CD4-positive, alpha-beta T cell treated with Interferon alpha-2 for 1 hour (primary cell): ENCODE measurements at places on chromosomes 5 and 9.

GRCh38 chr9:92151691-92152393, 36.6 kb upstream of the SPTLC1 start:
- DNase-seq, result no peak

DNA sequence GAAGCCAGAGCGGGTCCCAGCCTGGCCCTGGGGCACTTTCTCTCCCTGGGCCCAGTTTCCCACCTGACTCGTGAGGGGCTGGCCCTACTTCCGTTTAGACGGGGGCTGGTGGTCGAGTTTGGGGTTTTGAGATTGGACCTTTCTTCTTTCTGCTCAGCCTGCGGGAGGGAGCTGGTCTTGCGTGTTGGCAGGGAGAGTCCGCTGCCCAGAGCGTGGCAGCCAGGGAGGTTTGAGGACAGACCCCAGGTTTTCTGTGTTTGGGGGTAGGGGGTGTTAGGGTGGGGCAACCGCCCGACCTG, 6.0 kb upstream of the PITX1 start:
- no peak for DNase-seq

- DNase-seq, result no peak
Observed at GRCh38 chr5:88877826-88878225, 5.2 kb downstream of the MEF2C start.

DNA sequence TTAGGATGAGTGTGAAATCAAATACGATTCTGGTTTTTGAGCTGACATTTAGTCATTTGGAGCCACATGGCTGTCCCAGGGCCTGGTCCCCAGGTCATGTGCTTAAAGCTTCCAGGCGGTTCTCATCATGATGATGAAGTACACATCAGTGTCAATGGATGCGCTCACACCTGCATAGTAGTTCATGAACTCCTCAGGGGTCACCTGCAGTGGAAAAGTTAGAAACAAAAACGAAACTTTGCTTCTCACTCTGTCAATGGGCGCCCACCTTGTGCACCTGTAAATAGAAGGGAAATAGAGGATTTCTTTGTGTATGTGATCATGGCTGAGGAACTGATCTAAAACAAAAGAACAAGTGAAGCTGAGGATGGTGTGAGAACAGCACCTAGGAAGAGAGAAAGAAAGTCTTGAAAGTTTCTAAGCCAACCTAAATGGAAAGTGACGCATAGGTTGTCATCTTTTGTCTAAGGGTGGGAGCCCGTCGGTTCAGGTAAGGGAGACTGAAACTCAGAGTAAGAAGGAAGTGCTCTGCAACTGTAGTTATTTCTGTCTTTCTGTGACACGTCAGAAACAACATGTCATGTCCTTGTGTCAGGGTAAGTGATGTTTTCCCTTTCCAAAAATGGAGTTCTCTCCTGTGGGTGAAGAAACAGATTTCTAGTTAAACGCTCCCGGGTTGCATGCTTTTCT, 33.8 kb downstream of the CAPSL start:
- no peak for DNase-seq

GRCh38 chr5:14914193-14914592, 42.6 kb upstream of the ANKH start:
- DNase-seq, result no peak

- no peak for DNase-seq
Observed at GRCh38 chr5:32163785-32164184, 10.3 kb downstream of the GOLPH3 start.

DNA sequence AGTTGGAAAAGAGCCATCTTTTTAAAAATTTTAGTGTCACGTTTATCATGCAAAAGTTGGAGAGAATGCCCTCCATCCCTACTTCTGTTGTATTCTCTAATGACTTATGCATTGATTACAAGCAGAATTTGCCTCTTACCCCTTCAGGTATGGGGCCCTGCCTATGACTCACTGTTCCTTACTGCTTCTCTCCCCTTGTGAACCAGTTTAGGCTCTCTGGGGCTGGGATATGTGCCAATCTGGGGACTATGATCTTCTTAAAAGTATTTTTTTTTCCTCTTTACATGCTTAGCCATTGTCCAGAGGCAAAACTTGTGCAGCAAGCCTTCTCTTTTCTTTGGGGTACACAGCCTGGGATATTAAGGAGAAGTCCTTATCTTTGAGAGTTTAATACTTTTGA, 37.4 kb downstream of the CAMK4 start:
- no peak for DNase-seq

DNA sequence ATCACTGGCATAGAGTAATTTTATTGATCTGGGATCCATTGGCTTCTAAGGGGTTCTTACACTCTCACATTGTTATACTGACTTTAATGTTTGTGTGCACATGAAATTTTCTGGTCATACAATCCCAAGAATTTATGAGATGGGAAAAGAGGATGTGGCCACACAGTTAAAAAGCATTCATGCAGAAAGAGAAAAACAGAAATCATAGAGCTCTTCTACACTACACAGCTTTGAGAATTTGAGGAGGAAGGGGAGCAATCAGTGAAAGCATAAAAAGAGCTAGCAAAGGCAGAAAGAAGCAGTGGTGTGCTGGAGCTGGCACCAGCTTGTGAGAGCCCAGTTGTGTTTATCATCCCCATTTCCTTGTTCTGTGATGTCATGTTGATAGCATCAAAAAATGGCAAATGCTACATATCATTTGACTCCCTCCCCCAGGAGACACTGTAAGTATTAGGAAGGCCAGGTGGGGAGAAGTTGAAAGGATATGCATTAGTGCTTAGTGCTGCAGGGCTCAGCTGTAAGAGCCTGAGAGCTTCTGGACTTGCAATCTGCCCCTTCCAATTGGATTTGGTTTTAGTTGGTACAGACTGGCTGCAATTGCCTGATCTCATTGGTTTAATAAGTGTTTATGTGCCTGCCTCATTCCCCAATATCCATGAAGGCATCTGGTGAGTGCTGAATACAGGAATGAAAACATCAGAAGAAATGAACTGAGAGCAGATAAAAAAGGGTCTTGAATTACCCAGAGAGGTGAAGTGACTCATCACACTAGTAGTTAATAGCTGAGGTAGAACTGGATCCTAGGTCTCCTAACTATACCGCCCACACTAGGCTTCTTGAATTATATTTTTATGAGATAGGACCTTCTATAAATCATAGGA, 30.9 kb downstream of the RHOBTB3 start:
- DNase-seq, result no peak

DNA sequence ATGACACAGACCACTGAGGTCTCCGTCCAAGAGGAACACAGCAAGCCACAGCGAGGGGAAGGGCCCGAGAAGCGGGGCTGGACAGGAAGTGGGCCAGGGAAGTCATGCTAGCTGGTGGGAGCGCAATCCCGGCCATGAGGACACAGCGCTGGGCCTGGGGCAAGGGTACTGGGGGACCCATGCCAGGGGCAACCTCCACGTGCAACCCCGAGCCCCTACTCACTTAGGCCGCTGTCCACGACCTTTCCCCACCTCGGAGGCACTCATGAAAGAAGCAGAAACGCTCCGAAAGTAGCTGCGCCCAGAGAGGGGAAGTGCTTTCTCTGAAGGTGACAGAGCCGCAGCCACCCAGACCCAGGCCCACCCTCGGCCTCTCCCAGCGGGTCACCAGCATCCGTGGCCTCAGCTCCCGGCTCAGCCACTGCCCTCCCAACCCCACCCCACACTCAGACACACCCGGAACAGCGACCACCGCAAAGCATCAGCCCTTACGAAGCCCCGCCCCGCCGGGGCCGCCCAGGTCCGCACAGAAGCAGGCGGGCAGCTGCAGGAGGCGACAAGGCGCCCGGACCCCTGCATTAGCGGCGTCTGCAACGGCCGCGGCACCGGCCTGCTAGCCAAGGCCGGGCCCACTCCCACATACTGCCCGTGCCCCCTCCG, 782 bp downstream of the BICD2 start:
- peak; percentile 33 for DNase-seq

DNA sequence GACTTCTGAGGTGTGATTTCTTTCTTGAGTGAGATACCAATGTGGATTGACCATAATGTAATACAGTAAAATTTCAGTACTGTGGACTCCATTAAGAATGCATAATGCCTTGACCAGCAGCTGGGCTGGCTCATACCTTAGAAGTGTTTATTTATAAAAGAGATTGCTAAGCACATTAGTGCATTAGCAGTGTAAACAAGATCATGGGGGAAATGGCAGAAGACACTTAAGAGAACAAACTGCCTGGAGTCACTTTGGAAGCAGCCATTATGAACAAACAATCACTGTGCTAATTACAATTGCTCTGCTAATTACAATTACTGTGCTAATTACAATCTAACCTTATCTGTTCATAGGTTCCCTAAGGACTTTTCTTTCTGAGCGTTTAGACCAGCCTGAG, 104.2 kb downstream of the TRIM32 start:
- DNase-seq, result no peak

GRCh38 chr5:514673-515072, 9.6 kb downstream of the SLC9A3 start:
- no peak for DNase-seq

DNA sequence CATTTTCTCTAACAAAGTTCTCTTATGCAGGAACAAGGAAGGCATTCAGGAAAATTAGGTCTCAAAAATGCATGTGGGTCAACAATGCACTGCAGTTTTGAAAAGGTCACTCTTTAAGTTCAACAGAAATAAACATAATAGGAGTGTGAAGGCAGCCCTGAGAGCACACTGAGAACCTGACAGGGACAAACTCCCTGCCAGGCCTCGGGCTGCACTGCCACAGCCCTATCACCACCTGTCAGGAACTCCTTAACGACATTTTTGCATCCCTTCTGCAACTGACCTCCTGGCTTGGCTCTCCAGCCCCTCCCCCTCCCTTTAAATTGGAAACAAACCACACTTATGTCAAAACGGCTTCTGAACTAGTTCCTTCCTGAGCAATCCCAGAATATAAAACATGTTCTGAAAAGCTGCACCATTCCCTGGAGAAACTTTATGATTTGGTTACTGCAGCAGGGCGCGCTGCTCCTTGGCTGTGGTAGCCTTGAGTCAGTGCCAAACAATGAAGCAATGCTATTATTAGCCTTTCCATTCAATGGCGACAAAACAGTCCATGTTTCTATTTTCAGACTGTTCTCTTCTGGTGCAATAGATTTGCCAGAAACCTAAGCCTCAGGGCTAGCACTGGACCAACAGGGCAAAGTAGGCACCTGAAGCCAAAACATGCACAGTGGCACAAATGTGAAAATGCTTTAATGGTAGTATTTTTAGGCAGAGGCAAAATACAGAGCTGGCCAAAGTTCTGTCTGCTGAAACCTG, 160.1 kb upstream of the ZNF608 start:
- DNase-seq, result no peak

- DNase-seq, result no peak
Observed at GRCh38 chr9:2610985-2611384, 10.6 kb upstream of the VLDLR start.

DNA sequence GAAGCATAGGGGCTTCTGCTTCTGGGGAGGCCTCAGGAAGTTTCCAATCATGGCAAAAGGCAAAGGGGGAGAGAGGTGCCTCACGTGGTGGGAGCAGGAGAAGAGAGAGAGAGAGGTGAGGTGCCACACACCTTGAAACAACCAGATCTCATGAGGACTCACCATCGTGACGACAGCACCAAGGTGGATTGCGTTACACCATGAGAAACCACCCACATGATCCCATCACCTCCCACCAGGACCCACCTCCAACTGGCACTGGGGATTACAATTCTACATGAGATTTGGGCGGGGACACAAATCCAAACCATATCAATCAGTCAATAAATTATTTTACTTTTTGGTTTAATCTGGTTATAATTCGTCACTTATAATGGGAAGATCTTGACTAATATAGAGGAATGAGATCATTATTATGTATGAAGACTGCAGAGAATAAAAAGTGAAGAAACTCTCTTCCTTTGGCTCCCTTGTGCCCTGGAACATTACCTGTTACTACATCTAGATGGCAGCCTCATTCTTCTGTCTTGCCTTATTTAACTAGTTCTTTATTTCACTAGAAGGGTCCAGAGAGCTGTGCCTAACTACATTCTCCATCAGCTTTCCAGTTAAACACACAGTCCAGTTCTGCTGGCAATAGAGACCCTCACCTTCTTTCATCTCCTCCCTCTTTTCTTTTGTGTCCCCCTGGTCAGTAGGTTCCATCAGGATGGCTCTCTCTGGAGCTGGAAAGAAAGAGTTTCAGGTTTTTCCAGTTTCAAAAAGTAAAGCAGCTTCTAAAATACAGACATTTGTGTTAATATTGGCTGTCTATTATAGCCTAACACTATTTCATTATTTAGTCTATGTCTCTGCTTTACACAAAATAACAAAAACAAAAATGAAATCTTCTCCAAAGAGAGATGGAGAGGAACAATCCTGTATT, 21.7 kb upstream of the SPINK7 start:
- DNase-seq, result no peak

GRCh38 chr9:75033791-75034473, 5.8 kb upstream of the CARNMT1 start:
- DNase-seq, result no peak

- DNase-seq, result no peak
Observed at GRCh38 chr9:126706698-126707053, 92.9 kb downstream of the LMX1B start.

GRCh38 chr9:3760031-3760430, 234.2 kb upstream of the RFX3 start:
- DNase-seq, result no peak

- DNase-seq, result no peak
Observed at GRCh38 chr9:74245866-74246497, 251.2 kb upstream of the RORB start.

DNA sequence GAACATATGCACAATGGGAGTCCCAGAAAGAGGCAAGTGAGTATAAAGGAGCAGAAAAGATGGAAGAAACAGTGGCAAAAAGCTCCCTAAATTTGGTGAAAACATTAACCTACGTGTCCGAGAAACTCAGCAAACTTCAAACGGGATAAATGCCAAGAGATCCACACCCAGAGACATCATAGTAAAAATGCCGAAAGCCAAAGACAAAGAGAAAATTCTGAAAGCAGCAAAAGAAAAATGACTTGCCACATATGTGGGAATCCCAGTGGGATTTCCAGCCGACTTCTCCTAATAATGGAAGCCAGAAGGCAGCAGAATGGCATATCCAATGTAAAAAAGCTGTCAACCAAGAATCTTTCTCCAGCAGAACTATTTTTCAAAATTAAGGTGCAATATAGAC, 101.2 kb downstream of the ADAMTS2 start:
- DNase-seq, result no peak
